ENCODE measurements at places on chromosomes 3 and 15. TPM values are rescaled to one million over a fixed set of nuclear protein-coding genes. Genes with fewer than 3 reads are reported as not detected.
A peak's percentile ranks its signal among the peaks of the same experiment; 100 is the strongest.

The C3orf85 gene
- total RNA-seq = not detected

GRCh38 chr3:38626171-38626570 lies 23.3 kb downstream of the SCN5A start:
- DNase-seq = no peak
- no peaks in the 10 kb centered on the region for H3K36me3 ChIP-seq
- no peak overlapping the region for H3K27ac ChIP-seq
- H3K27me3 ChIP-seq = no peaks in the 10 kb centered on the region
- H3K4me3 ChIP-seq = no peak overlapping the region

DNA sequence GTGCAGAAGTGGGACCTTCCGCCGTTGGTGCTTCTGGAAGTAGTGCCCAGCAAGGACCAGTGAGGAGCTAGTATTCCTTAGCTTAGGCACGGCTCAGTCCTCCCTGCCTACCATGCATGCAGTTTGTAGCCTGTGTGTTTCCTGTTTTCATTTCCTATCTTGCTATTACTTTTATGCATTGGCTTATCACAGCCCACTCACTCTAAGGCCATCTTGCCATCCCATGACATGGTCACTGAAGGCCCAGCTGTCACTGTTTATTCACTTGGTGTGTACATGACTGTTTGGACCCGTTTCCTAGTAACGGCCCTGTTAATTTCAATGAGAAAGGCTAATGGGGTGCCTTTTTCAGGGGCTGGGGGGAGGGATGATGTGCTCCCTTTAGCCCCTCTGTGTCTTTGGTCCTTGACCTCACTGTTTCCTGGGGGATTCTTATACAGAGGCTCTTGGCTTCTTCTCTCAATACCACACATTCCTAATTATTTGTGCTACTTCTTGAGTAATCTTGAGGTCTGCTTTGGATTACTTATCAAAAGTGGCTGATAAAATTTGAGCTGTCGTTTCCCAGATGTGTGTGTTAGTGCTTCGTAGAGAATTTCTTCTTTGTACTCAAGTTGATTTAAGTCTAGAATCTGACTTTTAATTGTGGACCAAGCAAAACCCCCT lies 24.5 kb upstream of the TRAK1 start:
- H3K27me3 ChIP-seq = no peaks in the 10 kb centered on the region
- peak overlapping the region; percentile 25 for H3K4me3 ChIP-seq
- H3K36me3 ChIP-seq = no peaks in the 10 kb centered on the region
- H3K4me1 ChIP-seq = peaks cover 55% of the 10 kb centered on the region
- peak overlapping the region; percentile 94 for H3K27ac ChIP-seq

DNA sequence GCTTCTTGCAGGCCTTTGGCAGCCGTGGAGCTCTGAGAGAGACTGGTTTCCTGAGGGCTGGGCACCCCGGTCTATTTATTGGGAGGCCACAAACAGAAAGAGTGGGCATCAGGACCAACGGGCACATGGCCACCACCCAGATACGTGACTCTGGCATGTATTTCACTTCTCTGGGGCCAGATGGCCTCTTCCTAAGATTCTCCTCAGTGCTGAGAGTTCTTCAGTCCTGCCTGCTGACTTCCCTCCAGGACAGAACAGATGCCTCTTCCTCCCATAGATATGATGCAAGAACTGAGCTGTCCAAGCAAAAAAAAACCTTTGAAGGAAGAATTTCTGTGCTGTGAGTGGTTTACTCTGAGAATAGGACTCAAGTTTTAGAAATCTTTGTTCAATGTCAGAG lies 107.7 kb downstream of the IGF2BP2 start:
- H3K27ac ChIP-seq = no peak overlapping the region
- H3K36me3 ChIP-seq = no peaks in the 10 kb centered on the region
- no peak for DNase-seq
- H3K27me3 ChIP-seq = no peaks in the 10 kb centered on the region

DNA sequence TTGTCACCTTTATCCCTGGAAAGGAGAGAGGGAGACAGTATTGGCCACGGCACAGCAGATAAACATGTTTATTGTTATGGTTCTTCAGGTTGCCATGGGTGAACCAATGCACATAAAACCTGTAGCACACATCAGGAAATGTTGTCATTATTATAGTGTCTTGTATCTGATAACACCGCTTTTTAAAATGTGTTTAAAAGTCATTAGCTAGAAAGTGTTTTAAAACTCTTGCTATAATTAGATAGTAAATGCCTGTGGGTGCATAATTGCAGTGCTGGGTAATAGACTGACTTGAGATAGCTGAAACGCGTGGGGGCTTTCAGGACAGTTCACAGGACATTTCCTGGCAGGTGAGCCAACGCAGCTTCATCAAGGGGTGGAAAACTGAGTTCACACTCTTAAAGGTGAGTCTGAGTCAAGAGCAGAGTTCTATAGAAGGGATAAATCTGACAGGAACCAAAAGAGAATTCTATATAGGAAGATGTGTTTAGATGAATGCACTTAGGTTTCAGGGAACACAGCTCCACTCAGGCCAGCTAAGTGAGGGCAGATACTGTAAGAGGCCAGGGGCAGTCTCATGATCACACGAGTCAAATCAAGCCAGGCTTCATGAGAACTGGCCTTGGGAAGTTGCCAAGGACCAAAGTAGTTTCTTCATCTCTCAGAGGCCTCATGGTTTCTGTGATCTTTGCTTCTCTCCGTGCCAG lies 35.6 kb upstream of the PPP4R2 start:
- no peak for DNase-seq
- H3K27ac ChIP-seq = peak overlapping the region; percentile 15
- no peaks in the 10 kb centered on the region for H3K36me3 ChIP-seq
- H3K4me1 ChIP-seq = peaks cover 9% of the 10 kb centered on the region
- H3K27me3 ChIP-seq = no peaks in the 10 kb centered on the region
- H3K4me3 ChIP-seq = no peak overlapping the region

DNA sequence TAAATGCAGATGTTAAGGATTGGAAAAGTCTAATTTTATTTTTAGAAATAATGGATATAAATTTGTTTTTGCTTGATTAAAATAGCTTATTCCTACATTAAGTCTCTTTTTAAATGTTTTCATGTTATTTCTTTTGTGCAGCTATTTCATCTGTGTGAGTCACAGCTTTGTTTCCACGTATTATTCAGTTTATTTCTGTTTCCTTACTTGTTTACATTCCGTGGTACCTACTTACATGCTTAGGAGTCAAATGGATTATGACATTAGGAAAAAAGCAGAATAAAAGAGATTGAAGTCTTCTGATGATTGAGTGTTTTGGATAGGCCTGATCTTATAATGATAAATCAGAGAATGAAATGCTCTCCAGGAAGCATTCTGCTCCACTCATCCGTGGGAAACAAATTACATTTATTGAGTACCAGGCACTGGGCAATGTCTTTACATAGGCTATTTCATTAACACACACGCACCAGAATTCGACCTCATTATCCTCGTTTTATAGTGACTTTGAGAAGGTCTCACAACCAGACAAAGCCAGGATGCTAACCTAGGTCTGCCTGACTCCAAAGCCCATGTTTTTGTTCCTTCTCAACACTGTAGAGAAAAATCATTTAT lies 38.1 kb upstream of the RASA2 start:
- DNase-seq = no peak
- no peaks in the 10 kb centered on the region for H3K27me3 ChIP-seq
- H3K36me3 ChIP-seq = peaks cover 3% of the 10 kb centered on the region
- H3K4me3 ChIP-seq = no peak overlapping the region
- H3K4me1 ChIP-seq = no peaks in the 10 kb centered on the region

DNA sequence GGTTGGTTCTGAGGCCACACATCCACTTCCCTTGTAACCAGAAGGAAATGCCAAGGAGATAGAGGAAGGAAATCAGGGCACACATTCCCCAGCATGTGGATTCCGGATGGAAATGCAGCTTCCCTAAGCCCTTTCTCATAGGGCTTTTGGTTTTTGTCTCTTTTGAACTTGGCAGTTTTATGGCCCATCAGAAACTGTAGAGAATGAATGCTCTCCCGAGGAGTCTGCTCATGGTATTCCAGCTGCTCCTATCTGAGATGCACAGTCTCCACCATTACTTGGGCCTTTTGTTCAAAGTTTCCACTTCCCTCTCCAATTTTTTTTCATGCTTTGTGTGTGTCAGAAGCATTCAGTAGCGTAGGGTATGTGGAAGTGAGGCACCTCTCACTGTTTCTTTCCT lies 21.2 kb downstream of the XYLB start:
- H3K4me3 ChIP-seq = no peak overlapping the region
- no peaks in the 10 kb centered on the region for H3K27me3 ChIP-seq
- no peak for DNase-seq

DNA sequence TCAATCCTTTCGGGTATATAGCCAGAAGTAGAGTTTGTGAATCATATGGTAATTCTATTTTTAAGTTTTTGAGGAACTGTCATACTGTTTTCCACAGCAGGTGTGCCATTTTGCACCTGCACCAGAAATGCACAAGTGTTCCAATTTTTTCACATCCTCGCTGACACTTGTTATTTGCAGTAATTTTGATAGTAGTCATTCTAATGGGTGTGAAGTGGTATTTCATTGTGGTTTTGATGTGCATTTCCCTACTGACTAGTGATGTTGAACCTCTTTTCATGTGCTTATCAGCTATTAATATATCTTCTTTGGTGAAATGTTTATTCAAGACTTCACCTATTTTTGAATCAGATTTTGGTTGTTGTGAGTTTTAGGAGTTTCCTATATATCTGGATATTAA lies 29.1 kb downstream of the GRM2 start:
- H3K36me3 ChIP-seq = no peaks in the 10 kb centered on the region
- H3K4me3 ChIP-seq = no peak overlapping the region
- H3K27me3 ChIP-seq = peaks cover 5% of the 10 kb centered on the region
- no peaks in the 10 kb centered on the region for H3K4me1 ChIP-seq
- no peak overlapping the region for H3K27ac ChIP-seq

DNA sequence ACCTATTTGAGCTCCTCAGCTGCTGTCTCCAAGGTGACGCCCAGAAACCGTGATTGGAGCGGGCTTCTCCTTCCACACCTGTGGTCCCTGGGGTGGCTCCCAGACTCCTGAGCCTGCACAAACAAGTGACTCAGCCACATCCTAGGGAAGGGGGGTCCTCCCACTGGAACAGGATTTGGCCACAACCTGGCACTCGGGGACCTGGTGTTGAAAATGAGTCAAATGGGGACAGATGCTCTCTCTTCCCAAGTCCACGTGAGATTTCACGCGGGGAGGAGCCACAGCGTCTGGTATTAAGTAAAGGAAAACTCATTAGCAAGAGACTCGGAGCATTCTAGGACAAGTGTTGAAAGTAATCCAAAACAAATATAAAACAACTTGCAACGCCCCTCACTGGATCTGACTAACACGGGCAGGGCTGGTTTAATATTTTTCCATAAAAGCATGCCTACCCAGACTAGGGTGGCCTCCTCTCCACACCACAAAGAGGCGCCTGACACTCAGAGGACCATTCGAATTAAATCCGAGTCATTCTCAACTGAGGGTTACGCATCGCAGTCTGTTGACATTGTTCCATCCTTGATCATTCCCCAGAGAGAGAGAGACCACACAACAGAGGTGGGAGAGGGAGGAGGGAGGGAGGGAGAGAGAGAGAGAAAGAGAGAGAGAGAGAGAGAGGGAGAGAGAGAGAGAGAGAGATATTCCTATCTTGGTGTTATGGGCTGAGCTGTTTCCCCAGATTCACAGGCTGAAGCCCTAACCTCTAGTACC lies 74.4 kb downstream of the MGLL start:
- DNase-seq = peak; percentile 86
- H3K4me3 ChIP-seq = no peak overlapping the region
- no peaks in the 10 kb centered on the region for H3K27me3 ChIP-seq
- H3K4me1 ChIP-seq = peaks cover 62% of the 10 kb centered on the region

The SOX14 gene
- total RNA-seq = not detected

DNA sequence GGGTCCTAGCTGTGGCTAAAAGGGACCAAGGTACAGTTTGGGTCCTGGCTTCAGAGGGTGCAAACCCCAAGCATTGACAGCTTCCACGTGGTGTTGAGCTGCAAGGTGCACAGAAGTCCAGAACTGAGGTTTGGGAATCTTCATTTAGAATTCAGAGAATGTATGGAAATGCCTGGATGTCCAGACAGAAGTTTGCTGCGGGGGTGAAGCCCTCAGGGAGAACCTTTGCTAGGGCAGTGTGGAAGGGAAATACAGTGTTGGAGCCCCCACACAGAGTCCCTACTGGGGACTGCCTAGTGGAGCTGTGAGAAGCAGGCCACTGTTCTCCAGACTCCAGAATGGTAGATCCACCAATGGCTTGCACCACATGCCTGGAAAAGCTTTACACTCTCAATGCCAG lies 17.9 kb downstream of the RNF13 start:
- H3K27ac ChIP-seq = no peak overlapping the region
- no peaks in the 10 kb centered on the region for H3K36me3 ChIP-seq
- peaks cover 16% of the 10 kb centered on the region for H3K4me1 ChIP-seq
- H3K27me3 ChIP-seq = no peaks in the 10 kb centered on the region
- no peak for DNase-seq

DNA sequence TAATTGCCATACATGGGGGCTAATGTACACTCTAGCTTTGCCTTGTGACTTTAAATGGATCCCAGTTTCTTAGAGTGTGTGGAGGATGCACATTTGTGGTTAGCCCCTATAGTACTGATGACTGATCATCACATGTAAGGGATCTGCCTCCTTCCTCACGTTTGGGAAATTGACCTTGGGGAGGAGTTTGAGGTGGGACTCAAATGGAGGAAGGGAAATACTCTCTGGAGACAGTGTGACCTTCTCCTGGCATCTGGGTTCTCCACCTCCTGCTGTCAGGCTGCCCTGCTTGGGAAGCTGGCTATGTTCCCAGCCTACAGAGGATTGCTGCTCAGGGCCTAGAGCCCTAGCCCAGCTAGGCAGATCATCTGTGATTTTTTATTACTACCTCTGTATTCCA lies 48.7 kb downstream of the PPM1L start:
- H3K27me3 ChIP-seq = no peaks in the 10 kb centered on the region
- peaks cover 79% of the 10 kb centered on the region for H3K4me1 ChIP-seq
- H3K27ac ChIP-seq = peak overlapping the region; percentile 92
- H3K36me3 ChIP-seq = no peaks in the 10 kb centered on the region

- no peaks in the 10 kb centered on the region for H3K27me3 ChIP-seq
- H3K4me1 ChIP-seq = no peaks in the 10 kb centered on the region
- H3K4me3 ChIP-seq = no peak overlapping the region
- no peak for DNase-seq
- H3K27ac ChIP-seq = no peak overlapping the region
- H3K36me3 ChIP-seq = peaks cover 100% of the 10 kb centered on the region
Observed at GRCh38 chr3:45398178-45398577, 9.8 kb downstream of the LARS2 start.

Measured in psoas muscle (tissue), 8 donors.